ENCODE measurements at places on chromosomes 2 and 18.

DNA sequence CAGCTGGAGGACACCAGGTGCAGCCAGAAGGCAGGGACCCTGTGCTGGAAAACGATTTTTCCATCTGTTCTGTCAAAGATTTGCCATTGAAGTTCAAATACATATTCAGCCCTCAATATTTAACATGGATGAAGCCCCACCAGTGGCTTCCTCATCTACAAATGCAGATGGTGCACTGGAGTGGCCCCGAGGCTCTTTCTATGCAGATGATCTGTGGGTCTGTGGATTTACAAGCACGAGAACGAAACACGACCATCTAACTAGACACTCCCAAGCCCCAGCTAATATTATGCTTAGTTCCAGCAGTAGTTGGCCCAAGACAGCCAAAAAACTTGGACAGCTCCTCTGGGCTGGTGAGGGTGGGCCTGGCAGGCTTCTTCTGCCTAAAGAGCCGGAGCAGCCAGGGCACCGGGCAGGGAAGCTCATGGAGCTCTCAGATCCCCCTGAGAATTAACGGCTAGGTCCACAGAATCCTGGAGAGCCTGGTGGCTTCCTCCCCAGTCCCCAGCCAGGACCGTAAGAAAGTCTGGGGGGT lies 9.2 kb upstream of the IL1R2 start:
- no peak for DNase-seq

- DNase-seq: peak; percentile 84
Measured at GRCh38 chr2:109343460-109343859, 214.5 kb downstream of the SH3RF3 start.

GRCh38 chr2:25743132-25743830 lies 69.9 kb upstream of the DTNB start:
- DNase-seq: no peak

DNA sequence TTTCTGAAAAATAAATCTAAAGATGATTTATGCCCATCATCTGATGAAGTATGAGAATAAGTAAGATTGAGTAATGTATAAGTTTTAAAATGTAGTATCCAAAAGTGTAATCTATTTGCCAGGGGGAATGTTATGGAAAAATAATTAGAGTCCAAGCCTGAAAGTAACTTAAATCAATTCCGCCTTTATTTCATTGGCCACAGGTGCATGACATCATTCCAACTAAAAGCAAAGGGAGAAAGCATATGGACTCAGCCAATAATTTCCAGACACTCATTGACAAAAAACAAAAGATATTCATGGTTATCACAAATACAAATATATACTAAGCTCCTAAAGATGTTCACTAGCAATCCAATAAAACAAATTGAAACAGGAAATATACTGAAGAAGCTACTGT lies 752.6 kb upstream of the TMEFF2 start:
- DNase-seq: no peak

GRCh38 chr2:8134985-8135682 lies 546.7 kb upstream of the ID2 start:
- no peak for DNase-seq

GRCh38 chr2:104109356-104109755 lies 744.6 kb upstream of the POU3F3 start:
- no peak for DNase-seq
